Cardiac fibroblast (primary cell): ENCODE measurements at places on chromosomes 11 and 22.

DNA sequence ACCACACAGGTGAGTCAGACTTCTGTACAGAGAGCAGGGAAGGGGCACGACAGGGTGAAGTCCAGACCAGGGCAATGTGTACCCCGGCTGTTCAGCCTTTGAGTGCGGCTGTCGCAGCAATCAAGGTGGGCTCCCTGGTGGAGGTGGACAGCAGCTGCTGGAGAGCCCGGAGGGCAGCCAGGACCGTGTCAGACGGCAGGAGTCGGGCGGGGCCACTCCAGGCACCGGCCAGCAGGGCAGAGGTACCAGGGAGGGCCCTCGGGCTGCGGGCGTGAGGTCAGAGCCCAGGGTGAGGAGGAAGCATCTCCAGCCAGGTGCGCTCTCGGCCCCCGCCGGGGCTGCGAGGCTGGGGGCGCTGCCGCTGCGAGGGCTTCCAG is 802 bp upstream of the PIM3 start:
- DNase-seq = no peak

DNA sequence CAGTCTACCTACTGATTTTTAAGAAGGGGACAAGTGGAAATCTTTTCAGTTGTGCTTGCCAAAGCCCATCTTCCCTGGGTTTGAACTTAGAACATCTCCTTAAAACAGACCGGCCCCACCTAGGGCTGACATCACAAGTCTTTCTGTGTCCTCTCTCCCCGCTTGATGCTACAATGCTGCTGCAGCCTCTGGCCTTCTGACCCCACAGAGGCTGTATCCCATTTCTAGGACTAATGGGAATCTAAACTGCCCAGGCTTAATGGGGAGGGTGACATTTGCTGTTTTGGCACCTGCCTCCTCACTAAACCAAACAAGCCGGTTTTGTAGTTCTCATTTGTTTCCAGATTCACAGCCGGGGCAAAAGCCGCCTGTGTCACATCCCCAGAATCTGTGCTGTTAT is 121.3 kb upstream of the CADM1 start:
- no peak for DNase-seq

DNA sequence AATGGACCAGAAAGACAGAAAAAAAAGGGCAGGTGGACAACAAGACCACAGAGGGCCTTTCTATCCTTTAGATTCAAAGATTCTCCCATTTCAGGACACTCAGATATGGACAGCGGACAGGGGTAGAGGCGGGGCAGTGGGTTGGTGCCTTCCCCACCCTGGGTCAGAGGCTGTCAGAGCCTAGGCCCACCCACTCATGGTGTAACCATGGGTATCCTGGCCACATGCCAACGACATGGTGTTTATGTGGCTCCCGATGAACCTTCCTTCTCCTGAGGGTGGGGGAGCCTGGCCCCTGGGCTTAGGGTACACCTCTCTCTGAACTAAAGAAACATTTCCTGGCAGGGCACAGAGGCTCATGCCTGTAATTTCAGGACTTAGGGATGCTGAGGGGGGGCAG is 14.3 kb upstream of the P2RY2 start:
- no peak for DNase-seq

DNA sequence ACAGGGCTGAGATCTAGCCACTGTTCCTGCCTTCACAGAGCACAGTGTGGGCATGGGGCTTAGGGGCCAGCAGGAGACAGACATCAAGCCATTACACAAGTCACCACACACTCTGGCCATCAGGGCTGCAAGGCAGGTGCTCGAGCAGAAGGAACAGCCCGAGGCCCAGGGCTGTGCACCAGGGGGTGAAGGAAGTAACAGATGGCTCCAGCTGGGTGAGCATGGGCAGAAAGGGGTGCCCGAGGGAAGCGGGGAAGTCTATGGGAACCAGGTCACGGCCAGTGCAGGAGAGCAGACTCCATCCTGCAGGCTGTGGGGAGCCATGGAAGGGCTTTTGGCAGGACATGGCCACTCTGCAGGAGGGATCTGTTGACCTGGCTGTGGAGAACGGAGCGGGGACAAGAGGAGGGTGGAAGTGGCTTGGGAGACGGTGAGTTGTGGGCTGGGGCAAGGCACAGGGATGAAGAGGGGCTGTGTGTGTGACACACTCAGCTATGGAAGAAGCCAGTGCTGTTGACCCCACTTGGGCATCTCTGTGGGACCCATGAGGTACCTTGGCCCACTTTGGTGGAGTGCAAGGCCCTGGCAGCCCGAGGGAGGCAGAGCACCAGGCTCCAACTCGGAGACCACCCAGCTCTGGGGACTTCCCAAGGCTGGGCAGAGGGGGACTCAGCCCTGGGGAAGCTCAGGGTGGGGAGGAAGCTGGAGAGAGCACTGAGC is 3.6 kb downstream of the C11orf68 start:
- DNase-seq = no peak

DNA sequence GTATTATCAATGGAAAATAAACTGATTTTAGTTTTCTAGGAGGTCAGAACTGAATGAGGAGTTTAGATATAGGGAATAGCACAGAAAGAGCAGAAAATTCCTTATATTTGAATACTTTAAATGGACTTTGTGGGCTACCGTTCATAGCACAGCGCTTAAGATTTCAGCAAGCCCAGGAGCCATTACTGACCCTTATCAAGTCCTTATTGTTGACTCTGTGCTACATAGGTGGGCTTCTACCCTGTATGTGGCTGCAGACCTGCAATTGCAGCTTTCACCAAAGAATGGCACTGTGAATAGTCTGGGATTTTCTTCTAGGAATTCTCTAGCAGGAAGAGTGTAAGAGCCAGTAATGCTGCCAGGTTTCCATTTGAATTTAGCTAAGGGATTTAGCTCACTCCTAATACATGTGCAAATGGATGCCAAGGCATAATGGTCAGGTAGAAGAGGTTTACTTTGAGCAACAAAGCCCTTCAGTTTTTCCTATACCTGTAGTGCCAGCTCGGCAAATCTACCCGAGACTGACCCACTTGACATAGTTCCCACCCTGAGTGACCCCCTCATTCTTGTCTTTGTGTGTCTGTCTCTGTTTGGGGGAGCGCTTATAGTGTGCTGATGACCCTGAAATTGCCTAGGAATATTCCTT is 42.5 kb upstream of the DLAT start:
- no peak for DNase-seq

DNA sequence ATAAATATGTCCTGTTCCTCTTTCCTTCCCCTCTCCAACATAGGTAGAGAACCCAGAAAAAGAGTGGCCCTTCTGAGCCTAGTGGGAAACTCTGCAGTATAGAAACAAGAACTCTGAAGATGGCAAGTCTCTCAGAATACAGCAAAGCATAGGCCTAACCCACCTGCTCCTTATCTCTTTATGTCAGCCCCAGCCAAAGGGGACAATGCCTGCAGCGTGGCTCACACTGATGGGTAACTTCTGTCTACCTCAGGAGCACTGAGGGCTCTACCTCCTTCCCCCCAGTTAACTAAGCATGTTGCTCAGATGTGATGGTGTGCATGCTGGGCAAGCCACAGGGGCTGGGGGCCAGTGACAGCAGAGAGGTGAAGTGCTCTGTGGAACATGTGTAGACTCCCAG is 4.9 kb upstream of the NRIP3 start:
- DNase-seq = no peak

GRCh38 chr11:64156235-64157011 is 9.5 kb downstream of the MACROD1 start:
- no peak for DNase-seq

- DNase-seq = peak; percentile 66
These were observed 16.2 kb upstream of the NNMT start for GRCh38 chr11:114279792-114280546.

- no peak for DNase-seq
These were observed 407.4 kb downstream of the LARGE1 start for GRCh38 chr22:33512908-33513307.

GRCh38 chr11:69552951-69553350 is 71.5 kb downstream of the LINC01488 start:
- no peak for DNase-seq

GRCh38 chr11:120667281-120667680 is 155.7 kb downstream of the GRIK4 start:
- DNase-seq = no peak

DNA sequence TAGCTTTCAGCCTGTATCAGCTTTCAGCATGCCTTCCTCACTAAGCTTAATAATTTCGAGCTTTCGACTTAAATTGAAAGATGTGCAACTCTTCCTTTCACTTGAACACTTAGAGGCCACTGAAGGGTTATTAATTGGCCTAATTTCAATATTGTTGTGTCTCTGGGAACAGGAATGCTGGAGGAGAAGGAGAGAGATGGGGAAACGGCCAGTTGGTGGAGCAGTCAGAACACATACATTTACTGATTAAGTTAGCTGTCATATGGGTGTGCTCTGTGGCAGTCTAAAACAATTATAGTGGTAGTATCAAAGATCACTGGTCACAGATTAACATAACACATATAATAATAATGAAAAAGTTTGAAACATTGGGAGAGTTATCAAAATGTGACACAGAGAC is 106.2 kb downstream of the LRRC32 start:
- DNase-seq = peak; percentile 49

DNA sequence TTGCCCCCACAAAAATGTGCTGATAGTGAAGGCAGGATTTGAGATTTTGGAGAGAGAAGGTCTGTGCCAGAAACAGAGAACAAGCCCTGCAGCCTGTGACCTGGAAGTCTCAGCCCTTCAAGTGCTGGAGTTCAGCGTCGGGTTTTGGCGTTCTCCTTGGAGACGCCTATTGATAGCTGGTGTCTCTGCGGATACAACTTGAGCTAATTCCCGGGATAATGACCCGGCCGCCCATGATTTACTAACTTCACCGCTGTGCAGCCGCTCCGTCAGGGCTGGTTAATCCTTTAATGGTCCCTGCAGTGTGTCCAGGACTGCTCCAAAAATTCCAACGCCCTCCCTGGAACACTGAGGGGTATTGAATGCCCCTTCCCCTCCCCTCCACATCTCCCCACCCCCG is 76.6 kb downstream of the WT1 start:
- DNase-seq = no peak

DNA sequence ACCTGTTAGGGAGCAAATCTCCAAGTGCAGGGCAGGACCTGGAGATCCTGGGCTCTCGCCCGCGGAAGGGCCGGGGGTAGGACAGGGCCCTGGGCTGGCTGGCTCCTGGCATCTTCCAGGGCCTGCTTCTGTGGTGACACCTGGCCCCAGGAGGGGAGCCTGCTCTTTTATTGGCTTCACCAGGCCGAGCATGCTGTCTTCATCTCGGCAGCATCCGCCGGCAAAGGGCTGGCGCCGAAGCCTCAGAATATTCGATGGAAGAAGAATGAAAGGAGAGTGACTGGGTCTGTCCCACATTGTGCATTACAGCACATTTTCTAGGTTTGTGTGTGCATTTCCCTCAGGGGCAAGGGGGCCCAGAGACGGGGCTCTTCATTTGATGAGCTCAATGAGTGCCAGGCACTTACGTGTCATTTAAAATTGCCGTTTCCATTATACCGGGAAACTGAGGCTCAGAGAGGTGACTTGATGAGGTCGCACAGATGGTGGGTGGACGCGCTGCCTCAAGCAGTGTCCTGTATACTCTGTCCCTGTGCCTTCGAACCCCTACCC is 70.0 kb downstream of the RBX1 start:
- no peak for DNase-seq

DNA sequence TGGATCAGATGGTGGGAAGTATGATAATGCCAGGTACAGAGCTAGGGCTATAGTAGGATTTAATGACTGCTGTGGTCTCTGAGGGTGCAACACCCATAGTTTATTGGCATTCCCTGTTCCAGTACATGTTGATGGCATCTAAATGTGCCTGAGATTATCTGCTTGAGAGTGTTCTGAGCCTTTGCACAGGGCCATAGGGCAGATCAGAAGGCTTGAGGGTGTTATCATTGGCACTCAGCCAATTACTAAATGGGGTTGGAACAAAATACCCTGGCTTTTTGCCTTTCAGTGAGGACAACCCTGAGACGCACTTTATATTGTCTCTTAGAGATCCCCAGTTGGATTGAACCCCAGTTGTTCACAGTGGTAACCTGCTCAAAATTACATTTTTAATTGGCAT is 6.7 kb downstream of the SLC5A12 start:
- no peak for DNase-seq

DNA sequence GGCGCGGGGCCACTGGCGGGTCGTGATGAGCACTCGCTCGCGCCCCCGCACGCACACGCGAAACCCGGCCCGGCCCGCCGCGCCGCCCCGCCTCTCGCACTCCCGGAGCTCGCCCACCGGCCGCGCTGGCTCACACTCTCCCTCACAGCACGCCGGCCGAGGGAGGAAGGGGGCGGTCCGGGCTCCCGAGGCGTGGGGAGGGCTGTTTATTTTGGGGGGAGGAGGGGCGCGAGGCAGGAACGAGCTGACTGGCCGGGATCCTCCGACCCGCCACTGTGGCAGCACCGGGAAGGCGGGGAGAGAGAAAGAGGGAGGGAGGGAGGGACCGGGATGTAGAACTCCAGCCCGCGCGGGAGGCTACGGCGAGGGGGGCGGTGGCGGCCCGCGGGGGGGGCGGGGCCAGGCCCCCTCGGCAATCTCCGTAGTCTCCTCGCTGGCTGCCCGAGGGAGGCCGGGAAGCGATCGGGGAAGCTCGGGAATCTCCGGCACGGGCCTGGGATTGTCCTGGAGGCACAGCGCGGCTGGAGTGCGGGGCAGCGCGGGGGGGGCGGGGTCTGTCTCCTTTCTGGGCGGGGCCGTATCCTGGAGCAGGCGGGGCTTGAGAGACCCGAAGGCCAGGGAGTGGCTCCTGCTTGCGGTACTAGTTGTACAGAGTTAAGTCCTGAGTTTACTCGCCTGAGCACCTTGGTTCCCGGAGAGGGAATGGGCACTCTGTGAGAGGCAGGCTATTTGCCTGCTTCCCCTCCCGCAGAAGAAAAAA is at the start of gene RBFOX2:
Gene RBFOX2, minus strand, starts transcription at position 179 of the 760 bp plus-strand sequence. CDS start 399 bp downstream, outside the sequence.
- peak; percentile 98 for DNase-seq

DNA sequence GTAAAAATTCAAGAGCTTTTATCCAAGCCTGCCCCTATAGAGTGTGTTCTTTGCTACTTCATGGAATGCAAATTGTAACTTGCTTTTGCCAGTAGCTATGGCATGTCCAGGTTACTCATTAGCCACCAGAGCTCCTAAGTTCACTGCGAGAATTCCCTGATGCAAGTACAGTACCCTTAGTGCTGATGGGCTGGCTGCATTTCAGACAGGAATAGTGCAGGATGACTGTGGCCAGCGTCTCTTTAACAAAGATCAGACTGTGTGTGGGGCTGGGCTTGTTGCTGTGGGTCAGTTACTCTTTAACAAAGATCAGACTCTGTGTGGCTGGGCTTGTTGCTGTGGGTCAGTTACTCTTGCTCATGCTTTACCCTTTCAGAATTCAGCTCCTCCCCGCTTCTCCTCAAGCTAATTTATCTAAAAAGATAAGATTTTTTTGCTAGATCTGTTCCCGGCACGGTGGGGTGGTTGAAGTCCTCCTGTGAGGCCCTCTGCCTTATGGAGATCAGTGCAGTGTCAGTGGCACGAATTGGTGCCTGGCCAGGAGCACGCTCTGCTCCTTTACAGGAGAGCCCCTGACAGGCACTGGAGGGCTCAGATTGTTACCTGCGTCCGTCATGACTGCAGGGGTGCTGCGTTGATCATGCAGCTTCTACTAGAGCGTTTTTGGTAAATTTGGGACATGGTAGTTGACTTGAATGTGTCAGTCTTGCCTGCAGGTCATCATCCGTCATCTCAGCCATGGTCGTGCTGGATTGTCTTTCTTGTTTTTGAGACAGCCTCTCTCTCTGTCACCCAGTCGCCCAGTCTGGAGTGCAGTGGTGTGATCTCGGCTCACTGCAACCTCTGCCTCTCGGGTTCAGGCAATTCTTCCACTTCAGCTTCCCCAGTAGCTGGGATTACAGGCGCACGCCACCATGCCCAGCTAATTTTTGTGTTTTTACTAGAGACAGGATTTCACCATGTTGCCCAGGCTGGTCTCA is 27.0 kb downstream of the AP2A2 start:
- peak; percentile 38 for DNase-seq
